ENCODE measurements at places on chromosomes 7 and 10.

GRCh38 chr10:80611481-80612185 is 73.9 kb downstream of the SH2D4B start:
- DNase-seq = no peak

DNA sequence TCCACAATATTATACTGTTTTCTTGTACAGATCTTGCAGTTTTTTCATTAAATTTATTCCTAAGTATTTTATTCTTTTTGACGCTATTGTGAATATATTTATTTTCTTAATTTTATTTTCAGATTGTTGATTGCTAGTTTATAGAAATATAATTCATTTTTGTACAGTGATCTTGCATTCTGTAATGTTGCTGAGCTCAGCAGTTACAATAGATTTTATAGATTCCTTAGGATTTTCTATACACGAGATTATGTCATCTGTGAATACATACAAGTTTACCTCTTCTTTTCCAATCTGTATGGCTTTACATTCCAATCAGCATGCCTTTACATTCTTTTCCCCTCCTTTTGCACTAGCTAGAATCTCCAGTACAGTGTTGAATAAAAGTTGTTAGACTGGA is 130.0 kb downstream of the C1GALT1 start:
- no peak for DNase-seq

DNA sequence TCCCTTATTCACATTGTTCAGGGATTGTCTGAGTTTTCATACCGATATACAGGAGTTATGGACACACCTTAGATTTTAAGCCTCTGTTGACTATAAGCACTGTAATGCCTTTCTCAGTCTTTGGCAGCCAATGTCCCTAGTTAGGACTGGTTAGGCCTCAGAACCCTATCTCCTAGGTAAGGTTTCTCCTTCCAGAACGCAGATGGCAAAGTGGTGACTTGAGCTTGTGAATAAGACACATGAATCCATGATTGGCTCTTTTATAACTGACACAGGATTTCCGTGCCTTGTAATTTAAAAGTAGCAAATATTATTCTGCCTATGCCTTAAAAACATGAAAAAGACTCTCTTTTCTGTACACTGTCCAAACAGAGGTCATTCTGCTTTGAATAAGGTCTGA is 12.5 kb upstream of the RNF148 start:
- no peak for DNase-seq

DNA sequence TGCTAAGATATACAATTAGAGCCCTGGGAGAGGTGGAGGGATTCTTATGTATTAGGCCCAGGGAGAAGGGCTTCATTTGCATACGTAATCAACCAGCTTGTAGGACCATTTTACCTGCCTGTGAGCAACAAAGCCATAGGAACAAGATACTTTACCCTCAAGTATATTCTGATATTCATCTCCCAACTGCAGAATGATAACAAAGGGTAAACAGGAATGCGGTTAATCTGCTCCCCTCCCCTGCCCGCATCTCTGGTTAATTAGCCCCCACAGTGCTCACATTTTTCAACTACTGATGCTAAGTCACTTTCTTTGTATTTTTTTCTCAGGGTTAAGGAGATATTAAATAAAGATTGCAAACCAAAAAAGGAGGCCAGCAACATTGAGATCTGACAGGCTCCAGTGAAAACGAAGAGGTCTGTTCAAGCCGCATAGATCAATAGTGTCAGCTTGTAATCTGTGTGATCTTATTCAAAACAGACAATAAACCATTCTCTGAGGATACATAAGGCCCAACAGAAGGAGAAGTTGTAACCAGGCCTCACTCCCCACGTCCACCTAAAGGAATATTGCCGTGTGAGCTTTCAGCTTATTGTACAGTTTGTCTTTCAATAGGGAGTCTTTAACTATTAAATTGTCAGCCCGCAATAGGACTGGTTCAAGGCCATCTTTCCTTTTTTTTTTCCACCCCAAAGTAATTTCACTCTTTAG is 203.4 kb downstream of the RAPGEF5 start:
- DNase-seq = no peak

- no peak for DNase-seq
These were observed 29.6 kb downstream of the MINDY4 start for GRCh38 chr7:30800785-30801252.

DNA sequence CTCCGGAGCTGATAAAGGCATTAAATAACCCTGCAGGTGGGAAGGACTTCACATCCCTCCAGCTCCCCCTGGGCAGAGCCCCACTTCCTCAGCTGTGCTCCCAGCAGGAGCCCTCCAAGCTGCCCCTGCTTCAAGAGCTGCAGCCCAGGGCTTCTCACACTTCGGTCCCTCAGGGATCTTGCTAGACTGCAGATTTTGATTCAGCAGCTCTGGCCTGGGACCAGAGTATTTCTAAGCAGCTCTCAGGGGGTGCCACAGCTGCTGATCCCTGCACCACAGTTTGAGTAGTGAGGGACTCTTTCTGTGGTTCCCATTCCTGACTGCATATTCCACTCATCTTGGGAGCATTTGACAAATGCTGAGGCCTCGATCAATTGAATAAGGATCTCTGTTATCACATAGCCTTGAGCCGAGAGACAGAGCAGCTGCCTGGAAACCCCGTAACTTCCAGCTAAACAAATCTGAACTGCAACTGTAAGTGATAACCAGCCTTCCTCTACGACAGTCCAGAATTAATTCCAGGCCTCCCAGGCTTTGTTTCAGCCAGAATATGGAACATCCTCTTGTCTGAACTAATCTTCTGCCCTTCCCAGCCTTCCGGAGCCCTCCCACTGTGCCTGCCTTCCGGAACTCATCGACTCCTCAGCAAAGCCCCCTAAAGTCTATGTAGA is 161.4 kb downstream of the CCDC3 start:
- DNase-seq = no peak

- DNase-seq = no peak
These were observed 35.3 kb downstream of the CHST3 start for GRCh38 chr10:71999360-72000072.

- no peak for DNase-seq
These were observed 153.7 kb downstream of the TNS3 start for GRCh38 chr7:47428052-47428767.

DNA sequence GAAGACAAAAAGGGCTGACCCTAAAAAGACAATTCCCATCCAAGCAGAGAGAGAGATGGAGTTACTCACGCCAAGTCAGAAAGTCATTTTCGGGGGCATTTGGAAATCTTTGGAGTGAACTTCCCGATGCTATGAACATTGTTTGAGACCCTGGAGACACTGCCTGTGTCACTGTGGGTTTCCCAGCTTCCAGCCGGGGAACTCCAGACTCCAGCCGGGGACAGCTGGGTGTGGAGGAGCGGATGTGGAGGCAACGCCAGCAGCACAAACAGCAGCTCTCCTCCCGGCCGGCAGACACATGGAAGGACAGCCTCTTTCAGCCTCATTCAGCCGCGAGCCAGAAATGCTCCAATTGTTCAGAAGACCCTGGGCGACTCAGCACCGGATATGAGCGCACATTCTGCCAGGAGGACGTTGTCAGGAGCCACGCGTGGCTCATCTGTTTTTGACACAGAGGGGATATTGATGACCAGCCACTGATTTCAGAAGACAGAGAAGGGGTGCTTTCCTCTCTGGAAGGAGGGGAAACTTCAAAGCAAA is 97.6 kb downstream of the PRPF18 start:
- no peak for DNase-seq

Measured in CD4-positive, alpha-beta T cell treated with Interleukin-15 for 1 hour (primary cell).